ENCODE measurements at places on chromosomes 7 and 10.

GRCh38 chr7:123096434-123096833 lies 100.9 kb upstream of the TAS2R16 start:
- no peak for DNase-seq

GRCh38 chr10:132926777-132927650 lies 15.4 kb downstream of the CFAP46 start:
- no peak for DNase-seq

DNA sequence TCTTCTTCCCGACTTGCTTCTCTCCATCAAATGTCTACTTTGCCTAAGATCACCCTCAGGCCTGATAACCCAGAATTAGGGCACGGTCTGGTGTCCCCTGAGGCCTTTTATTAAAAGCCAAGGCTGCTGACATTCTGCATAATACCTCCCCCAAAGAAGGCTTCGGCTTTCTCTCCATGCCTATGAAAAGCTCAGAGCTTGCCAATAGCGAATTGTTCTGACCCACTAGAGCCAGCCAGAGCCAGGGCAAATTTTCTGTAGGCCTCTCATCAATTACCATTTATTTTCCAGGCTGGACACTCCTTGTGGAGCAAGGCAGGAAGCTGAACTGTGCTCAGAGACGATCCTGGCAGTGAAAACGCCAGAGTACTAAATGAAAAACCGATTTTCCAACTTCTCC lies 64.3 kb upstream of the ADRB1 start:
- DNase-seq: no peak

- DNase-seq: no peak
Observed at GRCh38 chr10:22285130-22285529, 31.1 kb upstream of the COMMD3 start.

GRCh38 chr10:95394161-95394880 lies 103.5 kb upstream of the PDLIM1 start:
- DNase-seq: no peak

DNA sequence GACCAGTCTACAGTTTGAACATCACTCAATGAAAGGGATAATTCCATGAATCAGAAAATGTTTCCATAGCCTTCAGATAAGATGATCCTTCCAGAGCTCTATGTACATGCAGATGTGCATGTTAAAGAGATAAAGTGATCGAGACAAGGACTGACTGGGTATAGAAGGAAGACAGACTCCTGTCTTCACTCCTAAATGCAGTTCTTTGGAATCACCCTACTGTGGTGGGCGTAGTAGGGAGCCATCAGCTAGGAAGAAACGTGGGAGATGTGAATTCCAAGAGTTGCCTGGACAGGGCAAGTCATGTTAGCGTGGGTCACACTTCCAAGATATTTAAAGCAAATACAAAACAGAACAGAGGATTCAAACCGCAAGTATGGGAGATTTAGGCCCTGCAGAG lies 23.9 kb downstream of the LOXL4 start:
- no peak for DNase-seq

DNA sequence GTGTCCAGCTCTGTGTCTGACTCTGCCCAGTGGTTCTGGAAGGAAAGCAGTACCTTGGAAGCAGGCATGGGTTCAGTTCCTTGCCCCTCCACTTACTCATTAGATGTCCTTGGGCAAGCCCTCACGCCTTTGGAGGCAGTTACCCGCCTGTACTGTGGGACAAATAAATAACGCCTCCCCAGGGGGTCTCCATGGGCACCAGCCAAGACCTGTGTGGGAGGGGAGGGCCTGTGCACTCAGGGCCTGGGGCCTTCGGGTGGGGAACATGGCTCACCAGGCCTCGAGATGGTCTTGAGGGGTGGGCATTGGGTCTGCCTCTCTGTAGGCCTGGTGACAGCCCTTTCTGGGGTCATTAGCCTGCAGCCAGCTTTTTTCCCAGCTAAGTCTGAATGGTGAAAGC lies 142.0 kb downstream of the GRK5 start:
- no peak for DNase-seq

DNA sequence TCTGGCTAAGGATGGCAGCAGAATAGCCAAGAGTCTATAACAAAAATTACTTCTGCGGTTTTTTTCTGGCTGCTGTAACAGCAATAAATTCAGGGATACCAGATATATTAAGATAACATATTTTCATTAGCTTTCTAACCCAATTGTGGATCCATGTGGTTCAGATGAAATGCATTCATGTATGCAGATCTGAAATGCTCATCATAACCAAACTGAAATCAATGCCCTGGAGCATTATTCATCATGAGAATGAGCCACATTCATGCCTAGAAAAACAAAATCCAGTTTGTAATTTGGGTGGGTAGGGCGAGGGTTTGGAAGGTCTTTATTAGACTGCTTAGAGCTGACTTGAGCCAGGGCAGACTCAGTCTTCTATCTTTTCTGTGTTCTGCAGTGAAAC lies 69.8 kb upstream of the SEMA3A start:
- no peak for DNase-seq

GRCh38 chr7:3282457-3282856 lies 18.6 kb upstream of the SDK1 start:
- DNase-seq: no peak

- DNase-seq: no peak
Observed at GRCh38 chr7:138170959-138171703, 94.9 kb downstream of the AKR1D1 start.

All from CD4-positive, alpha-beta T cell treated with Interleukin-10 for 1 hour (primary cell).